ENCODE measurements at places on chromosomes 12 and 14. TPM values are rescaled to one million over a fixed set of nuclear protein-coding genes. Genes with fewer than 3 reads are reported as not detected.

GRCh38 chr14:57632649-57633048 is 139.0 kb upstream of the CCDC198 start:
- no peak overlapping the region for H3K4me3 ChIP-seq
- no peaks in the 10 kb centered on the region for H3K27me3 ChIP-seq
- no peaks in the 10 kb centered on the region for H3K36me3 ChIP-seq
- DNase-seq = no peak
- H3K4me1 ChIP-seq = no peaks in the 10 kb centered on the region

GRCh38 chr12:45611495-45611894 is 118.0 kb upstream of the ARID2 start:
- H3K36me3 ChIP-seq = no peaks in the 10 kb centered on the region
- no peak overlapping the region for H3K27ac ChIP-seq
- H3K4me3 ChIP-seq = no peak overlapping the region
- H3K4me1 ChIP-seq = no peaks in the 10 kb centered on the region
- no peak for DNase-seq
- no peaks in the 10 kb centered on the region for H3K27me3 ChIP-seq

- no peak overlapping the region for H3K4me3 ChIP-seq
- no peaks in the 10 kb centered on the region for H3K4me1 ChIP-seq
- no peak overlapping the region for H3K27ac ChIP-seq
- H3K27me3 ChIP-seq = no peaks in the 10 kb centered on the region
- no peaks in the 10 kb centered on the region for H3K36me3 ChIP-seq
Measured at GRCh38 chr12:93146263-93146939, 217.3 kb upstream of the EEA1 start.

CPM gene
- total RNA-seq = 5.7 TPM

DNA sequence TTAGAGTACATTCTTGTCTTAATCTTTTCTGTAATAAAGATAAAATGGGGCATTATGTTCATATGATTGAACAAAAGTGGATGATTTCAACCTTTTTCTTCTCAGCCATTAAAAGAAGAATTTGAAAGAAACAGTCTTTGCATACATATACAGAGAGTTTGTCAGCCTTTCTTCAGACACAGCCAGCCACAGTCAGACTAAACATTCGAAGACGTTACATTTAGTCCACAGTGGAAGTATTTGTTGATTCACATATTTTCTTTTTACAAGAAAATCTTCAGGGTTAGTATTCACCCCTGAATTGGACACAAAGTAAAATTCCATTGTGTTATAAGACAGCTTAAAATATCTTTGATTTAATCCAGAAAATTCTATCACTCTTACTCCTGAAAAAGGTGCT is 36.2 kb downstream of the ETV6 start:
- H3K36me3 ChIP-seq = no peaks in the 10 kb centered on the region
- H3K27ac ChIP-seq = no peak overlapping the region
- DNase-seq = no peak
- H3K4me1 ChIP-seq = no peaks in the 10 kb centered on the region

MMP19 gene
- total RNA-seq = 0.29 TPM

DNA sequence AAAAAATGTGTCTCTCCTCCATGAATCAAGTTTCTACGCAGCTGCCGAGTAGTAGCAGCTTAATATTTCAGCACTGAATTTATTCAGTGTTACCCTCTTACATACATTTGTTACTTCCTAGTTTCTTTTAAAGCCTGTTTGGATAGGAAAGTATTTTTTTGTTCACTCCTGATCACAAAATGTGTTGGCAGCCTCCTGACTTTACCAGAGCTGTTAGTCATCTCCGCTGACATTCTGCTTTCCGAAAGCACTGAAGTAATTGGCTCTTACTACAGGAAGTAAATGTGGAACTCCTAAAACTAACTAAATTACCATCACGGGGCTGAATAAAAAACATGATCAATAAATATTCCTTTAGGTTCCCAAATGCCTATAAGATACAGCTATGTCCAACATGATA is 225.5 kb downstream of the EPS8 start:
- H3K27me3 ChIP-seq = no peaks in the 10 kb centered on the region
- H3K4me1 ChIP-seq = peaks cover 37% of the 10 kb centered on the region

- no peak overlapping the region for H3K4me3 ChIP-seq
- no peaks in the 10 kb centered on the region for H3K4me1 ChIP-seq
- H3K27ac ChIP-seq = no peak overlapping the region
- H3K27me3 ChIP-seq = no peaks in the 10 kb centered on the region
- no peak for DNase-seq
Measured at GRCh38 chr12:85642808-85643207, 193.4 kb downstream of the RASSF9 start.

- no peak for DNase-seq
- H3K36me3 ChIP-seq = no peaks in the 10 kb centered on the region
- no peaks in the 10 kb centered on the region for H3K27me3 ChIP-seq
- H3K4me3 ChIP-seq = no peak overlapping the region
- peaks cover 11% of the 10 kb centered on the region for H3K4me1 ChIP-seq
- H3K27ac ChIP-seq = no peak overlapping the region
Measured at GRCh38 chr14:55124774-55125386, 4.2 kb upstream of the LGALS3 start.

- H3K4me3 ChIP-seq = peak overlapping the region; percentile 68
- H3K4me1 ChIP-seq = peaks cover 13% of the 10 kb centered on the region
- H3K27me3 ChIP-seq = no peaks in the 10 kb centered on the region
- H3K36me3 ChIP-seq = no peaks in the 10 kb centered on the region
Measured at GRCh38 chr14:57389646-57390036, 745 bp upstream of the NAA30 start.

DNA sequence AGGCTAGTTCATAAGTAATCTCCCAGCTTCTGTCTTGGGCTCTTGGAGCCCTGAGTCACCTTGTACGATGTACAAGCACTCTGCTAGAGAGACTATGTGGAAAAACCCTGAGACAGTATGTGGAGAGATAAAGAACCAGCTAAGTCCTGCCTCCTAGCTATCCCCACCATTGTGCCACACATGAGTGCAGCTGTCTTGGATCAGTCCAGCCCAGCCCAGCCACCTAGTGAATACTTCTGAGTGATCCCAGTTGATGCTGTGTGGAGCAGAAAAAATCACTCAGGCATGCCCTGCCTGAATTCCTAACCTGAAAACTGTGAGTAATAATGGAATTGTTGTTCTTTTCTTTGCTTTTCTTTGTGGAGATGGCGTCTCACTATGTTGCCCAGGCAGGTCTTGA is 5.1 kb upstream of the SERPINA6 start:
- H3K4me3 ChIP-seq = no peak overlapping the region
- no peak overlapping the region for H3K27ac ChIP-seq
- H3K4me1 ChIP-seq = no peaks in the 10 kb centered on the region
- no peak for DNase-seq
- no peaks in the 10 kb centered on the region for H3K36me3 ChIP-seq

- DNase-seq = no peak
- H3K27me3 ChIP-seq = no peaks in the 10 kb centered on the region
- no peak overlapping the region for H3K4me3 ChIP-seq
- H3K27ac ChIP-seq = no peak overlapping the region
- no peaks in the 10 kb centered on the region for H3K4me1 ChIP-seq
Measured at GRCh38 chr12:4518106-4518728, 20.5 kb upstream of the RAD51AP1 start.

FAM90A1 gene
- total RNA-seq = not detected

ASCL4 gene
- not detected for total RNA-seq

- no peak for DNase-seq
- H3K4me3 ChIP-seq = no peak overlapping the region
- H3K36me3 ChIP-seq = no peaks in the 10 kb centered on the region
- H3K27me3 ChIP-seq = no peaks in the 10 kb centered on the region
Measured at GRCh38 chr12:75779891-75780496, 251.6 kb downstream of the PHLDA1 start.

DNA sequence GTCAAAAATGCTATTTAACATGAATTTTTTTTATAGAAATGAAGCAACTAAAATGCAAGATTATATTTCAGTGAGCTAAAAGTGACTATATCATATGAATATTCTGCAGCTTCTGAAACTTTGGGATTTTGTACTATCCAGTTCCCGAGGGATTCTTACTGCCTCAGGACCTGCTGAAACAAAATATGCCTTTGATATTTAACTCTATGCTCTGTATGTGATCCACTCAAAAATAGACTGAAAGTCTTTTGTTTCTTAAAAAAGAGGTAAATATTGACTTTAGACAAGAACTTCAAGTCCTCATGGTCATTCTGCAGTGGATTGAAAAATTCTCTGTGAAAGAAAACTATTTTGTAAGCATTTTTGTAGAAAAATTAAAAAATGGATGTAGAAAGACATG is 22.4 kb downstream of the CNTN1 start:
- H3K4me1 ChIP-seq = no peaks in the 10 kb centered on the region
- H3K36me3 ChIP-seq = no peaks in the 10 kb centered on the region
- no peak for DNase-seq
- H3K27ac ChIP-seq = no peak overlapping the region
- no peaks in the 10 kb centered on the region for H3K27me3 ChIP-seq

Measured in naive thymus-derived CD4-positive, alpha-beta T cell (primary cell).